Common myeloid progenitor, CD34-positive (primary cell): ENCODE measurements at places on chromosomes 5 and 9.

DNA sequence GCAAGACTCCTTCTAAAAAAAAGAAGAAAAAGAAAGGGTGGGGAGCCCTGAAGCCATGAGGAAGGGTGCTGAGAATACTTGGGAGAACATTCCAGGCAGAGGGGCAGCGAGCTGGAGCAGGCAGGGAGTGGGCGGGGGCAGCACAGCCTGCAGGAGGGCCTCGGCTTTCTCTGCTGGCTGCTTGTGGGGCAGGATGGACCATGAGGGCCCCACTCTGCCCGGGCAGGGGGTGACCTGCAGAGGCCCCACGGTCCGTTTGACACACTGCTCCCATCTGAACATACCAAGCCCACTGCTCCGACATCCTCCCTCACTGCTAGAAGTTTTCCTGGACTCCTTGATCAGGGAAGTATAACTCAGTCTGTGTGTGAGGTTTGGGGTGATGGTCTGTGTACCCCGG is 11.7 kb upstream of the NUP214 start:
- H3K36me3 ChIP-seq: no peaks in the 10 kb centered on the region
- H3K4me3 ChIP-seq: no peak overlapping the region
- H3K27ac ChIP-seq: no peak overlapping the region
- no peaks in the 10 kb centered on the region for H3K4me1 ChIP-seq
- H3K27me3 ChIP-seq: no peaks in the 10 kb centered on the region
- no peak for DNase-seq

GRCh38 chr9:117974108-117974507 is 269.9 kb downstream of the TLR4 start:
- DNase-seq: no peak
- no peak overlapping the region for H3K27ac ChIP-seq
- no peaks in the 10 kb centered on the region for H3K27me3 ChIP-seq
- no peaks in the 10 kb centered on the region for H3K4me1 ChIP-seq

DNA sequence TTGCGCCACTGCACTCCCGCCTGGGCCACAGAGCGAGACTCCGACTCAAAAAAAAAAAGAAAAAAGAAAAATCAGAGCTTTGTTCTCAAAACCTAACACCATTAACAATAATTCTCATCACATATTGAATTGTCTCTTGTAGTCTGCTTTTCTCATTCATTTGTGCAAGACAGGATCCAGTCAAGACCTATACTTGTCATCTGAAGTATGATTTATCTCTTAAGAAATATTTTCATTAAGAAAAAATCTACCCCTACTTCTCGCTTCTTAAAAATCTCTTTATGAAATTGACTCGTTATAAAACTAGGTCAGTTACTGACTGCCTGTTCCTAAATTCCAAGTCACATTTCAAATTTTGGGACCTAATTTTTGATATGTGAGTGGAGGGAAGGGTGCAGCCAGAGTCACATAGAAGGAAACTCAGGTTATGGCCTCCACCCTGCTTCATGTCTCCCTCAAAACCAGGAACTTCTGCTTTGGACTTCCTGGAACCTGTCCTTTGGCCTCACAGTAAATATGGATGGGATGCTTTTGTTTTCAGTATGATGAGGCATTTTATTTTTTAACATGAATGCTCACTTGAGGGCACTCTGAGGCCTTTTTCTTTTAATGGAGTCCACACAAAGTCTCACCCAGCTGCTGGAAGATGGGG is 18.9 kb downstream of the ZNF169 start:
- H3K4me3 ChIP-seq: no peak overlapping the region
- H3K36me3 ChIP-seq: peaks cover 35% of the 10 kb centered on the region
- no peaks in the 10 kb centered on the region for H3K4me1 ChIP-seq
- H3K27ac ChIP-seq: no peak overlapping the region
- H3K27me3 ChIP-seq: no peaks in the 10 kb centered on the region

GRCh38 chr5:90985341-90985740 is 397.8 kb downstream of the ARRDC3 start:
- no peak overlapping the region for H3K4me3 ChIP-seq
- H3K27me3 ChIP-seq: no peaks in the 10 kb centered on the region
- no peak overlapping the region for H3K27ac ChIP-seq

- H3K4me3 ChIP-seq: no peak overlapping the region
- H3K36me3 ChIP-seq: no peaks in the 10 kb centered on the region
- no peaks in the 10 kb centered on the region for H3K4me1 ChIP-seq
- no peaks in the 10 kb centered on the region for H3K27me3 ChIP-seq
Observed at GRCh38 chr5:11182441-11183080, 421.5 kb upstream of the DAP start.

DNA sequence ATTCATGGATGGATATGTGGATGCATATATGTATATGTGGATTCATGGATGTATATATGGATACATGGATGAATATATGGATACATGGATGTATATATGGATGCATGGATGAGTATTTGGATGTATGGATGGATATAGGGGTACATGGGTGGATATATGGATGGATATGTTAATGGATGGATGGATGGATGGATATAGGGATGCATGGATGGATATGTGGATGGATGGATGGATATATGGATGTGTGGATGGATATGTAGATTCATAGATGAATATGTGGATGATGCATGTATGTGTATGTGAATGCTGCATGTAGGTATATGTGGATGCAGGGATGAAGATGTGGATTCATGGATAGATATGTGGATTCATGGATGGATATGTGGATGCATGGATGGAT is 53.4 kb upstream of the SYNPO start:
- no peak for DNase-seq
- H3K27me3 ChIP-seq: no peaks in the 10 kb centered on the region
- H3K4me3 ChIP-seq: no peak overlapping the region
- H3K4me1 ChIP-seq: peaks cover 8% of the 10 kb centered on the region

- H3K36me3 ChIP-seq: peaks cover 40% of the 10 kb centered on the region
- H3K4me1 ChIP-seq: no peaks in the 10 kb centered on the region
- H3K27ac ChIP-seq: no peak overlapping the region
- H3K27me3 ChIP-seq: no peaks in the 10 kb centered on the region
Observed at GRCh38 chr5:65548281-65548680, 14.7 kb downstream of the CENPK start.

- no peak overlapping the region for H3K4me3 ChIP-seq
- H3K27ac ChIP-seq: no peak overlapping the region
- no peaks in the 10 kb centered on the region for H3K4me1 ChIP-seq
- DNase-seq: no peak
Observed at GRCh38 chr5:20223451-20223850, 235.5 kb upstream of the CDH18 start.

DNA sequence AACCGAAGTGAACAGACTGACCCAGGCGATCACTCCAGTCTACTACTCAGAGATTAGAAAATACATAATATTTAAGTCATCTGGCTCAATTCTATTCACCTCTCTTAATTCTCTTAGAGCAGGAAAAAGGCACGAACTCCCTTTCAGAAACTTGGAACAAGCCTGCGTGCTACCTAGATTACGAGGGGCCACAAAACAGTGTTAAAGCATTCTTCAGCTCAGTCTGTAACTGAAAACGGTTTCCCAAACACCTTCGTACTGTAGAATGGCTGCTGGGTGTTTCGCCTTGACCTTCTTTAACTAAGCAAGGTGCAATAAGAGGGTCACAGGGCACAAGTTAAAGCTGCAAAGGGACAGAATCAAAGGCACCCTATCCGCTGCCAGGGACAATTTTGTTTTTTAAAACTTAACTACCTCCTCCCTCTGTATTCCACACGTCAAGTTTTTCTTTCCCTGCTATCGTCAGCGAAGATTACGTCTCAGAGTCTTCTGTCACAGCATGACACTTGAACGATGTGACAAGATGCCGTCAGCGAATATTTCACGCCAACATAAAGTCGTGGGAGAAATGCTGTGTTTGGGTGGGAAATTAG is 687 bp downstream of the LYSMD3 start:
- H3K27me3 ChIP-seq: peaks cover 6% of the 10 kb centered on the region
- peak overlapping the region; percentile 98 for H3K4me3 ChIP-seq
- peaks cover 12% of the 10 kb centered on the region for H3K36me3 ChIP-seq

DNA sequence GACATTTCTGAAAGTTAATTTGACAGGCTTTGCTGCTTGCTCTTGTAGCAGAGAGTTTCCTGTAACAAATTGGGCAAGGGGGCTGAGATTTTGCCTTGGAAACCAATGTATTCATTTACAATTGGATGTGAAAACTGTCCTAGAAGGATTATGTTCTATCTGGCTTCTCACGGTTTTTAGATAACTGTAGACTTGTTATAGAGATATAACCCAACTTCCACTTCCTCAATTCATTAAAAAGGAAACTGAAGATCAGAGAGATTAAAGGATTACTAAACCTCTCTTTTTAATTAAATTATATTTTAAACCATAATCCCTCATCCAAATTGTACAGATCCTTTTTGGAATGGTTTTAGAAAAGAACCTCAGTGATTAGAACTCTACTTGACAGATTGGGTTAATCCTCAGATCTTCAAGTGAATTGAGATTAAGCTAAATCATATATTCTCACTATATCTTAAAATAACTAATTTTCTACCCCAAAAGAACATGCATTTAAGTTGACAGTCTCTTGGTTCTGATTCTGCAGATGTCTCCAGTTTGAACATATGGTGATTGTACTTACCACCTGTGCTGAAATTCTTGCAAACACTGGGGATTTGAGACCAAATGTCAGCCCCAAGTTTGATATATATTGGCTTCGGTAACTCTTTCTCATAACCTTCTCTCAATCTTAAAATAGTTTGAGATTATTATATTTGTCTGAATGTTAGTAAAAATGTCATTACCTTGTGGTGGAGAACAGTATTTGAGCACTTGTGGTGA is 130.1 kb upstream of the C9orf72 start:
- peak; percentile 39 for DNase-seq
- H3K4me3 ChIP-seq: no peak overlapping the region
- H3K36me3 ChIP-seq: no peaks in the 10 kb centered on the region
- H3K27ac ChIP-seq: no peak overlapping the region

GRCh38 chr9:77864211-77864889 is 167.3 kb downstream of the GNAQ start:
- peaks cover 22% of the 10 kb centered on the region for H3K4me1 ChIP-seq
- peaks cover 18% of the 10 kb centered on the region for H3K36me3 ChIP-seq
- H3K27me3 ChIP-seq: no peaks in the 10 kb centered on the region
- DNase-seq: peak; percentile 96

GRCh38 chr9:135992486-135993408 is 31.6 kb upstream of the UBAC1 start:
- H3K27me3 ChIP-seq: no peaks in the 10 kb centered on the region
- DNase-seq: peak; percentile 64
- peaks cover 79% of the 10 kb centered on the region for H3K4me1 ChIP-seq

DNA sequence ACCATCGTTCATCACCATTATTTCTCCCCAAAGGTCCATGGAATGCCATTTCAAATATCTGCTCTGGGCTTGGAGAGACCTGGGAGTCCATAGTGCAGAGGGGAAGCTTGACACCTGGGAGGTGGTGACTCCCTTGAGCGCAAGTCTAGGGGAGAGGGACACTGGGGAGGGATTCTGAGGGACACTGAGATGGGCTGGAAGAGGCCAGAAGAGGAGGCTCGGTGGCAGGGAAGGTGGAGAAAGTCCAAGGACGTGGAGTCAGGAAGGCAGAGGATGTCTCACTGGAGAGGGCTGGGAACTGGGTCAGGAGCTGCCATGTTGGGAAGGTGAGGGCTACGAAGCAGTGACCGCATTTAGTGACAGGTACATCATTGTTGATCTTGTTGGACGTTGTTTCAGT is 160.3 kb upstream of the MVB12B start:
- no peak overlapping the region for H3K27ac ChIP-seq
- no peak for DNase-seq
- no peak overlapping the region for H3K4me3 ChIP-seq

DNA sequence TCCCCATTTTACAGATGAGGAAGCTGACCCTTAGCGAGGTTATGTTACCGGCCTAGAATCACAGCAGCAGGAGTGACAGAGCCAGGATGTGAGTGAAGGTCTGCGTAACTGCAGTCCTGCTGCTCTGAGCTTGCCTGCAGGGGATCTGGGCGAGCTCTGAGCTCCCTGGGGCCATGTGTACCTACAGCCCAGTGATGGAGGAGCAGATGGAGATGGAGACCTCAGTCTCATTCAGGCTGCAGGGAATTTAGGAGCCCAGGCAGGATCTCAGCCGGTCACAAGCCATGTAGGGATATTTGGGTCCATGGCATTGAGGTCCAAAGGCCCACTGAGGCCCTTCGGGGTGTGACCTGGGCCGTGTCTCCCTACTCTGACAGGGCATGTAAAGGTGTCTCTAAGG is 170.6 kb downstream of the CACNA1B start:
- H3K4me1 ChIP-seq: no peaks in the 10 kb centered on the region
- H3K36me3 ChIP-seq: no peaks in the 10 kb centered on the region
- no peak overlapping the region for H3K4me3 ChIP-seq
- no peak for DNase-seq
- H3K27me3 ChIP-seq: peaks cover 42% of the 10 kb centered on the region

DNA sequence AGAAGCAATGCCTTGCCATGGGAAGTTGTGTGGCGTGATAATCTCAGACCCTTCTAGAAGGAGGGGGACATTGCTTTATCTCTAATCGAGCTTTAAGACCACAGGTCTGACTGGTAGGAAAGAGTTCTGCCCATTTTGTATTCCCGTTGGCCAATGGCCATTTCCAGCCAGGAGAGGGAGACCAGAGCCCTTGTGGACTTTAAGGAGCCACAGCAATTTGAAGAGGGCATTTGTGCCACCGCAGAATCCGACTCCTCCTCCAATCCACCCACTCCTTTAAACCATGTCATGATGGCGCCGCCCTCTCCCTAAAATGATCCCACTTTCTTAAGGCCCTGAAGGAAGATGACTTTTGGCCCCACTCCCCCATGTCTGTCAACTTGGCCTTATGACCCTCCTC is 560.5 kb upstream of the ADAMTS16 start:
- no peak overlapping the region for H3K4me3 ChIP-seq
- no peak overlapping the region for H3K27ac ChIP-seq
- no peaks in the 10 kb centered on the region for H3K4me1 ChIP-seq
- no peaks in the 10 kb centered on the region for H3K36me3 ChIP-seq
- no peak for DNase-seq
- no peaks in the 10 kb centered on the region for H3K27me3 ChIP-seq
